ENCODE measurements at places on chromosomes 12 and 14.

- no peak for DNase-seq
These were observed 286.9 kb downstream of the ERC1 start for GRCh38 chr12:1277905-1278304.

GRCh38 chr14:102320033-102320660, 601 bp downstream of the ZNF839 start:
- DNase-seq = no peak

DNA sequence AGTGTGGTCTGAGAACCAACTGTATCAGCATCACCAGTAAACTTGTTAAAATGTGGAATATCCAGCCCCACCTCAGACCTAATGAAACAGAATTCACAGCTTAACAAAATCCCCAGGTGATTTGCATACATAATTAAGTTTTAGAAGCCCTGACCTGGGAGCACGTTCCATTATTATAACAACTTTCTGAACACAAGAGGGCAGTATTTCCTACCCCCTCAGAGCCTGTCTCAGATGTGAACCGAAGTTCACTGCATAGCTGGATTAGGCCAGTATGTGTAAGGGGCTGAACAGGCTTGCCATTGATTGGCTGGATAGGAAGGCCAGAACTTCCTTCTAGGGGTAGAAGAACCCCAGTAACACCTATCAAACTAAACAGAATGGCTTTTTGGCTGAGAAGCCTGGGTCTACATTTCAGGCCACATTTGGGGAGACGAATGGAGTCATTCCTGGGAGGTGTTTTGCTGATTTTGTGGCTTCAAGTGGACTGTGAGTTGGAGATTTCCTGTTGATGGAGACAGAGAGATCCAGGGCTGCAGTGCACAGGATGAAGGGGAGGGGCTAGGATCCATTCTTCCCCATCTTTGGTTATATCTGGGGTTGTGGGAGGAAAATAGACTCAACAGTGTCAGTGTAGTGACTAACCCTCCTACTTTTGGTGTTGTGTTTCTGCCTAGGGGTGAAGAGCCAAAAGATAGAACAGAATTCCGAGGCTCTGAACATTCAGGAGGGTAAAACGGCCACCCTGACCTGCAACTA, 94.7 kb upstream of the OR4E1 start:
- peak; percentile 23 for DNase-seq

DNA sequence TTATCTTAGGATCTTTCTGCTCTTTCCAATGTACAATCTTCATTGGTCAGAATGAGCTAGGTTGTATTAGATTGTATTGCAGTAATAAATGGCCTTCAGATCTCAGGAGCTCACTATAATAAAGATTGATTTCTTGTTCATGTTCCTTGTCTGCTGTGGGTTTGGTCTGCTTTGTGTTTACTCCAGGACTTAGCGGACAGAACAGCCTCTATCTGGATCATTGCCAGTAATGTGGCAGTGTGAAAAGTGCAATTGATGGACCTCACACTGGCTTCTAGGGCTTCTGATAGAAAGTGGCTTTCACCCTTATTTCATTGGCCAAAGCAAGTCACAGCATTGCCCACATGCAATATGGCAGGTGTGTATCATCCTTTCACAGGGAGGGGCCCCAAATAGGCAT, 81.2 kb downstream of the BTG1 start:
- DNase-seq = no peak

- no peak for DNase-seq
These were observed 629 bp downstream of the KCNMB4 start for GRCh38 chr12:70366581-70367257.

DNA sequence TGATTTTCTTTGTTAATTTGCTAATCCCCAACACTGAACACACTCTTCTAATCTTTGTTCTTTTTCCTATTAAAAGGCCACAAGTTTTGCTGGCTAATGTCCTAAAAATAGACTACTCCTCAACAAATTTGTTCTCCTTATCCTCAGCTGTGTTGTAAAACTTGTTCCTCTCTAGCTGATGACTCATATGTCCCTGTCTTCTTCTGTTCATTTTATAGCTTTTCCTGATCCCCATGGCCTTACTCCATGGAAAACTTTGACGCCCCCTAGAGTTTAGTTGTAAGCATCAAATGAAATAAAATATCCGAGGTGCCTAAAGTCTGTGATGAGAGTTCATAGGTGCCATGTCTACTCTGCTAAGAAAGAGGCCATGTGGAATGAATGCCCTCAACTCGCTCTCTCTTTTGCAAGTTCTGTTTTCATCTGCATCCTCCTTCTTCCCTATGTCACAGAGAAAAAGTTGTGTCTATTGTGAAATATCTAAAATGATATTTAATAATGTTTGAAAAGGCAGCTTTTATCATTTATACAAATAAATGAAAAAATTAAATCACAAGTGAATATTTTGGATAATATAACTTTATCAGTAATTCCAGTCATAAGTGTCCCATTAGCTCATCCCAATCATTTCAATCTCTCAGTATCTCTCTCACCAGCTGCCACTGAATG, 237.9 kb downstream of the IPO8 start:
- DNase-seq = no peak
